ENCODE measurements at places on chromosomes 12 and 14. TPM values are rescaled to one million over a fixed set of nuclear protein-coding genes. Genes with fewer than 3 reads are reported as not detected.

C12orf50 gene
- not detected for total RNA-seq

SYNE3 gene
- total RNA-seq: 2.8 TPM

- no peak for DNase-seq
Observed at GRCh38 chr14:34172550-34173368, 221.9 kb upstream of the EGLN3 start.

GRCh38 chr14:44530475-44530874 is 23.4 kb upstream of the FSCB start:
- DNase-seq: peak; percentile 2

GRCh38 chr12:14564336-14564959 is 3.2 kb downstream of the PLBD1 start:
- peak; percentile 26 for DNase-seq
